ENCODE measurements at places on chromosomes 4 and X. TPM values are rescaled to one million over a fixed set of nuclear protein-coding genes. Genes with fewer than 3 reads are reported as not detected.

DNA sequence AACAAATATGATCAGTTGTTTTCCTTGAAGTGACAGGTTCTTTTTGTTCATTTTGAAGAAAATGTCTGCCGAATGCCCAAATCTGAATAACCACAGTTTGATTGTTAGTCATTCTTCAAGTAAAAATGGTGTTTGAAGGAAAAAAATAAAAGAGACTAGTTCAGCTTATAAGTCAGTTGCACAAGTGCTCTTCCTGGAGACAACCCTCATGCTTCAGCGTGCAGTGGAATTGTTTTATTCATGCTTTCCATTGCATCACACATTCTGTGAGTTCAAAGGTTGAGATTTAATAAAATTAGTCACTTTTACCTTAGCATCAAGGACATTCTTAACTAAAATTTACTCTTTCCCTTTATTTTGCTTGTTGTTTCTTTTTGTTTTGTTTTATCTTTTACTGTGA is 404.9 kb downstream of the ZNF674 start:
- H3K4me3 ChIP-seq: no peak overlapping the region
- no peaks in the 10 kb centered on the region for H3K27me3 ChIP-seq
- DNase-seq: no peak
- no peaks in the 10 kb centered on the region for H3K4me1 ChIP-seq

The PDHA1 gene
- 30.9 TPM for total RNA-seq

- no peaks in the 10 kb centered on the region for H3K27me3 ChIP-seq
- no peaks in the 10 kb centered on the region for H3K36me3 ChIP-seq
- H3K27ac ChIP-seq: no peak overlapping the region
- DNase-seq: no peak
- H3K4me1 ChIP-seq: no peaks in the 10 kb centered on the region
Measured at GRCh38 chrX:22542641-22543040, 269.9 kb downstream of the CBLL2 start.

The ALAS2 gene
- 6.9 TPM for total RNA-seq

GRCh38 chrX:46642145-46642544 is 68.6 kb downstream of the CHST7 start:
- H3K4me1 ChIP-seq: no peaks in the 10 kb centered on the region
- no peak for DNase-seq
- no peak overlapping the region for H3K27ac ChIP-seq
- H3K36me3 ChIP-seq: no peaks in the 10 kb centered on the region
- H3K4me3 ChIP-seq: no peak overlapping the region

The ADAMTS3 gene
- total RNA-seq: 2.2 TPM

The PNMA5 gene
- total RNA-seq: not detected

The GAGE12C gene
- total RNA-seq: not detected

The NIPAL1 gene
- 2.0 TPM for total RNA-seq

The KIT gene
- not detected for total RNA-seq

GRCh38 chr4:7151668-7152227 is 40.6 kb upstream of the SORCS2 start:
- no peak for DNase-seq
- no peaks in the 10 kb centered on the region for H3K27me3 ChIP-seq
- no peaks in the 10 kb centered on the region for H3K4me1 ChIP-seq
- no peak overlapping the region for H3K27ac ChIP-seq

- no peak for DNase-seq
- H3K27ac ChIP-seq: no peak overlapping the region
Measured at GRCh38 chr4:77190053-77190452, 33.0 kb downstream of the CCNG2 start.

DNA sequence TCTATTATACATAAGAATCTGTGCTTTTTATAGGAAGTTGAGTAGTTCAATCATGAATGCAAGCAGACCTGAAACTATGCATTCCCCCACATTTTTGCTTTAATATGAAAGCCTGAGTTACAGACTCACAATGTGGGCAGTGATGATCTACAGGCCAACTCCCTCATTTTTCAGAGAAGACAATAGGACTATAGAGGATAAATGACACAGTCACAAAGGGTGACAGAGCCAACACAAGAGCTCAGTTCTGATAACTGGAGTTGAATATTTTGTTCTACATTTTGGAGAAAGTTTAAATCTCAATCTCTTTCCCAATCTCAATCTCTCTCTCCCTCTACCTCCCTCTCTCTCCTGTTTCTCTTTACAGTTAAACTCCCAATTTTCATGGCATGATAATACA is 27.0 kb downstream of the MBNL3 start:
- no peaks in the 10 kb centered on the region for H3K4me1 ChIP-seq
- no peaks in the 10 kb centered on the region for H3K36me3 ChIP-seq
- no peak for DNase-seq
- no peaks in the 10 kb centered on the region for H3K27me3 ChIP-seq
- no peak overlapping the region for H3K4me3 ChIP-seq

GRCh38 chr4:48093991-48094416 is 40.0 kb downstream of the TXK start:
- H3K36me3 ChIP-seq: no peaks in the 10 kb centered on the region
- DNase-seq: no peak
- no peak overlapping the region for H3K27ac ChIP-seq

Data from ascending aorta (tissue), 2 donors.